ENCODE measurements at places on chromosomes 12 and 14.

DNA sequence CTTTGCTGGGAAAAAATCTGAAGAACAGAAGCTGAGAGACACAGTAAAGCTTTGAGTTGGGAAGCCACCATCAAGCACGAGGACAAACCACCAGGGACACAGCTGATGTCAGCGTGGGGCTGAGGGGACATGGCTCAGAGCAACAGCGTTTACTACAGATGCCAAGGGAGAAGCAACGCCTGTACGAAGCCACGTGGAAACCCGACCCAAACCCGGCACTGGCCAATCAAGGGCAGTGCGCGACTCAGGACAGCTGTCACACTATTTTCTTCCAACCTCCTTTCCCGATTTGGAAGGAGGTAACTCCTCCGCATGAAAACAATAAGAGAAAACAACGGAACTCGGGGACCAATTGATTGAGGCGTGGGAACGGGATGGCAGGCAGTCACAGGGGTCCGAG lies 20.2 kb upstream of the CHGA start:
- DNase-seq: no peak

DNA sequence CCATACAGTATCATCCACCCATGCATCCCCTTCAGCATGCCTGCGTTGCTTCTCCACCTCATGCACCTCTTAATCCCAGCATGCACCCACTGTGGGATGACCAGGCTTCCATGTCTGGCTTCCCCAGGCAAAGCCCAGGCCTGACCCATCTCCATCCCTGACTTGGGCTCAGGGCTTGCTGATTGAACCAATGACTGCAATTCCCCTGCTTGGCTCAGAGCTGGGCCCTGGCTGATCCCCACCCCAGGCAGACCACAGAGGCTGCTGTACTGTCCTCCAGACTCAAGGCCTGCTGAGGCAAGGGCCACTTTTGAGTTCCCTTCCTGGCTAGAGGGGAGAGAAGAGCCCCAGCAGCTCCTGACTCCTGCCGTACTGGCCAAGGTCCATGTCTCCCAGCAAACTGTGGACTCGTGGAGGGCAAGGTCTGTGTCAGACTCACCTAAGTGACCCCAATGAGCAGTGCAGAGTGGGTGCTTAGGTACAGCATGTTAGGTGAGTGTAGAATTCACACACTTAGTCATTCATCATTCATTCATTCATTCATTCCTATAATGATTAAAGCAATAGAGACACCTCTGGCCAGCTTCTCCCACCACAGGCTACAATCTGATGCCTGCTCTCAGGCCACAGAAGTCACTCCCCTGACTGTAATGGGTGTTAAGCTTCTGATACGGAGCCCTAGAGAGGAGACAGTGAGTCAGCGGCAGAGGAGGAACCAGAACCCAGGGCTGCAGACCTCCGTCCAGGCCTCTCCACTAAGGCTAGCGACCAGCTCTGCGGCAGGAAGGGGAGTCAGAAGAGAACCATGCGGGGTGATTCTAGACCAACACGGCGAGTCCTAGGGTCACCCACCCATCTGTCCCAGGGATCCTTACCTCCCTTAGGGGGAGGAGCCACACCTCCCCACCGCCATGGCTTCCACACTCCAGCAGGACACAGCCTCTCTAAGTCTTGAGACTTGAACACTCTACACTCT lies 2.9 kb downstream of the BEGAIN start:
- no peak for DNase-seq

DNA sequence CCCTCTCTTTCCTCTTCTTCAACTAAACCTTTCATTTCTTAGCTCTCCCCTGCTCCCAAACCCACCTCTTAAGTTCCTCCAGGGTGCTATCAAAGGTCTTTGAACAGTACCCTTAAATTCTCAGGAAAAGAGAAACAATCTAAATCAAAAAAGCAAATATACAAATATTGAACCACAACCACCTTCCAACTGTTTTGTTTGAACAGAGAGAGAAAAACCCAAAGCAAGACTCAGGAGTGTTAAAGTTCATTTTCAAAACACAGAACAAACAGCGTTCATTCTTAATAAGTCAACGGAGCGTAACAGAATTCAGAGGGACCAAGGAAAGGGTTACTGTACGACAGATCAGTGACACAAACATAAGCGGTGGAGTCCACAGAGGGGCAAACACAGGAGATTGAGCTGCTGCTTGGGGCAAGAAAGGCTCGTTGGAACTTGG lies 73.3 kb downstream of the NDUFA12 start:
- no peak for DNase-seq

GRCh38 chr14:31480156-31480555 lies 7.7 kb downstream of the GPR33 start:
- DNase-seq: peak; percentile 31

DNA sequence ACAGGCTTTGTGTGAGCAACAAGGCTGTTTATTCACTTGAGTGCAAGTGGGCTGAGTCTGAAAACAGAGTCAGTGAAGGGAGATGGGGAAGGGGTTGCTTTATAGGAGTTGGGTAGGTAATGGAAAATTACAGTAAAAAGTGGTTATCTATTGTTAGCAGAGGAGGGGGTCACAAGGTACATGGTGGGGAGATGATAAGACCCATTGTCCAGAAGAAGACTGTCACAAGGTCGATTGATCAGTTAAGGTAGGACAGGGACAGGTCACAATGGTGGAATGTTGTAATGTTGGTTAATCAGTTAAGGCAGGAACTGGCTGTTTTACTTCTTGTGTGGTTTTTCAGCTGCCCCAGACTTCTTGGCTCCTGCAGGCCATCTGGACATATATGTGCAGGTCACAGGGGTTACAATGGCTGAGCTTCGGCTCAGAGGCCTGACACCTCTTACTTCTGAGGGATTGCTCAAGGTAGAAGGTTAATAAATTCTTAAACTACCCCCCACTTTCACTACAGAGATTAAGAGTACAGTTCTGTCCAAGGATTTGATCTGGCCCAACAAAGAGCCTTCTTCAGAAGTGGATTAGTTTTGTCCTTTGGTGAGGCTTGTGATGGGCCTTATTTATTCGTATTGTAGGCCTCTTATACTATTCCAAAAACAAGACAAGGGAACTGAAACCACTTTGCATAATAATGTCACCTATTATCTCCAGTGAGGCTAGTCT lies 13.8 kb upstream of the DHRS4 start:
- no peak for DNase-seq

- no peak for DNase-seq
Observed at GRCh38 chr14:40312296-40312695, 880.1 kb upstream of the FBXO33 start.

DNA sequence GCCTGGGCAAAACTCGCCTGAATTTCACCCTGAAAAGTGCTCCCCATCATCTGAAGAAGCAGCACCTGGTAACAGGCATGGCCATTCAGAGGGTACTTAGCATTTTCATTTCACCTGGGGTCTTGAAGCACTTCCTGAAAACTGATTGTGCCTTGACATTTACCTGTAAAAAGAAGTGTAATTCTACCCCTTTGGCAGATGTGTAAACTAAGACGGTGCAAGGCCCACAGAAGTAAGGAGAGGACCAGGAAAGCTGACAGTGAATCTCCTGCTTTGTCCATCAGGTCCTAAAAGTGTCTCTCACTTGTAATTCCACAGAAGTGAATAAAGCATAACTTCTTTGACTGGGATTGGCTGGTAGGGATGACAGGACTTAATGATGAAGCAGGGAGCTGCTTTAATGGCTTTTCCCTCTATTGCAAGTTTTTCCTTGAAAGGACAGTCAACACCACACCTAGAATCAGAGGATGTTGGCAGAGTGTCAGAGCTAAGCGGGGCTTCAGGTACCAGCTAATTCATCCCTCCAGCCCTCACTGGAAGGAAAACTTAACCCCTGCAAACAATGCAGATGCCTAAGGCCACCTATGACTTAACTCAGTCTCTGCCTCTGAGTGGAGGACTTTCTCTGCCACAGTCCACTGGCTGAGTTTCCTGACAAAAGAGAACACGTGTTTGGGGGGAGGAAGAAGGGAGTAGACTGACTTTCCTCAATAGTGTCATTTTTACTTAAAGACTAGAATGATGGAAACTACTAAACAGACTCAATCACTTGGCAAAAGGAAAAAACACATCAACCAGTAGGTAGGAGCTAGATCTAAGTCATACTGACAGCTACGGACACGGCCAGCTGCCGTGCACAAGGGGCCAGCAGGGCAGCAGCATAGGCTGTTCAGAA lies 74.7 kb downstream of the NUAK1 start:
- DNase-seq: no peak

GRCh38 chr14:106562451-106562850 lies 1036.1 kb downstream of the TMEM121 start:
- DNase-seq: no peak

DNA sequence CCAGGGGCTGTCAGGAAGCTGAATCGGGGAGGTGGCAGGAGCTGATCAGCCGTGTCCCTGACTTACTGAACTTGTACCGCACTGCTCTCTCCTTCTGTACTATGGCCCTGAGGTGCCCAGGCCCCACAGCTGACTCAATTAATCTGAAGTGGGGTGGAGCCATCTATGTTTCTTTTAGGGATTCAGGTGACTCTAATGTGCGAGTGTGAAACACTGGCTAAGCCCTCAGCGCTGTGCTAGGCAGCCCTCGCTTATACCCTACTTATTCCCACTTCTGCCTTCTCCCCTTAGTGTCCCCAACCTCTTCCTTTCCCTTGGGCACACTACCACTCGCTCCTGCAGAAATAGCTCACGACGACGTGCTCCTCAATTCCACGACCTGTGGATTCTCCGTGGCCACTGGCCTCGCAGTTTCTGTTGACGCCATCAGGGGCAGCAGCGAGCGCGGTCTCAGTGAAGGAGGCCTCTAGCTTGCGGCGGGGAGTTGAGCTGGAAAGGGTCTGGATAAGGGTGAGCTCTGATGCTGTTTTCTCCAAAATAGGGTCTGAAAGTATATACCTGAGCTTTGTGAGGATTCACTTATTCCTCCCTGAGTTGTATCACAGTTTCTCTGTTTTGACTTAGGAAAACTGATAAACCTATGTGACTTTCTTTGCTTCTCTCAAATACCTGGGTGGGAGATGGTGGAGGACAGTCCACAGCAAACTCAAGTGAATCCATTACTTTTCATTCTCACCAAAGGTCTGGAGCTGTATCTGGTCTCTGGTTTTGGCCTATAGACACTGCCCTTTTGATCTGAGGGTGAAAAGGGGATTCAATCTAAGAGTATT lies 167.6 kb downstream of the SLC41A2 start:
- DNase-seq: no peak

DNA sequence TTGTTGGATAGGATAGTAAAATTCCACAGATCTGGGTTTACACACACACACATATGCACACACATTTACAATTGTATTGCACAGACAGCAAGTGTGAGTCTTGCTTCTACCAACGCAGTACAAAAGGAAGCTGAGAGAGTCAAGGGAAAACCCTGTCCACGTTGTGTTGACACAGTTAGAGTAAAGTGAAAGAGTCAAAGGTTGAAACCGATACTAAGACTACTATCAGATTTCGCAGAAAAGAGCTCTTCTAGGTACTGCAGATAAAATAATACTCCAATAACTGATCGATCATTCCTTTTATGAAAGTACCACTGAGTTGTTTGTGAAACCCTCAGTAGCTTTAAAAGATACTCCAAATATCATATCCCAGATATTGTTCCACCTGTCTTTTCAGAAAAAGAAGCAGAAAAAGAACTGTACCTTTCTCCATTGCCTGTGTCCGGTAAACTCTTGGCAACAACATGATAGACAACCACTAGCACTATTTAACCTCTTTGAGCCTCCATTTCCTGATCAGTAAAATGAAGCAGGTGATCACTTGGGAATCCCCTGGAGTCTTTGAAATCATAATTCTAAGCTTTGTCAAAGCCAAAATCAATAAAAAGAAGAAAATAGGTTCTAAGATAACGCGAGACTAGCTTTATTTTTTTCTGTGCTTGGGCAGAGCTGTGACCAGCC lies 224.6 kb upstream of the FOXN3 start:
- no peak for DNase-seq
